ENCODE measurements at places on chromosomes 11 and 22.

GRCh38 chr22:33726294-33726734 is 194.0 kb downstream of the LARGE1 start:
- no peak for DNase-seq

- DNase-seq: no peak
These were observed 1359.3 kb downstream of the LRRC4C start for GRCh38 chr11:40100162-40100553.

GRCh38 chr11:43868852-43869567 is 11.6 kb upstream of the ALKBH3 start:
- DNase-seq: peak; percentile 71

- no peak for DNase-seq
These were observed 71.9 kb upstream of the PPARA start for GRCh38 chr22:46078241-46079092.

GRCh38 chr11:75365711-75366181 is 14.3 kb upstream of the ARRB1 start:
- no peak for DNase-seq

DNA sequence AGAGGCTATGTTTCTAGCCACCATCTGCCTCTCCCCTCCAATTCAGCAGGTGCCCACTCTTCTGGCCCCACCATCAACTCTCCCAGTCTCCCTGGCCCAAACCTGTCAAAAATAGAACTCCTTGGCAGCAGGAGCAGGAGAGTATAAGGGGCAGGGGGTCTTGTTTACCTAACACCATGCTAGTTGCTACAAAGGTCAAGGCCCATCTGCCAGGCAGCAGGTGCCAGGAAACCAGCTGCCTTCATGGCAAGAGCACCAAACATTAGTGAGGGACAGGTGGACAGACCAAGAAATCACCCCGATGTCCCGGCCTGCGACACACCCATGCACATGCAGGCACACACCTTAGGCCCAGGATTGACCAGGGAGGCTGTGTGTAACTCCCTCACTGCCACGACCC is 387.9 kb downstream of the BUD13 start:
- DNase-seq: no peak

DNA sequence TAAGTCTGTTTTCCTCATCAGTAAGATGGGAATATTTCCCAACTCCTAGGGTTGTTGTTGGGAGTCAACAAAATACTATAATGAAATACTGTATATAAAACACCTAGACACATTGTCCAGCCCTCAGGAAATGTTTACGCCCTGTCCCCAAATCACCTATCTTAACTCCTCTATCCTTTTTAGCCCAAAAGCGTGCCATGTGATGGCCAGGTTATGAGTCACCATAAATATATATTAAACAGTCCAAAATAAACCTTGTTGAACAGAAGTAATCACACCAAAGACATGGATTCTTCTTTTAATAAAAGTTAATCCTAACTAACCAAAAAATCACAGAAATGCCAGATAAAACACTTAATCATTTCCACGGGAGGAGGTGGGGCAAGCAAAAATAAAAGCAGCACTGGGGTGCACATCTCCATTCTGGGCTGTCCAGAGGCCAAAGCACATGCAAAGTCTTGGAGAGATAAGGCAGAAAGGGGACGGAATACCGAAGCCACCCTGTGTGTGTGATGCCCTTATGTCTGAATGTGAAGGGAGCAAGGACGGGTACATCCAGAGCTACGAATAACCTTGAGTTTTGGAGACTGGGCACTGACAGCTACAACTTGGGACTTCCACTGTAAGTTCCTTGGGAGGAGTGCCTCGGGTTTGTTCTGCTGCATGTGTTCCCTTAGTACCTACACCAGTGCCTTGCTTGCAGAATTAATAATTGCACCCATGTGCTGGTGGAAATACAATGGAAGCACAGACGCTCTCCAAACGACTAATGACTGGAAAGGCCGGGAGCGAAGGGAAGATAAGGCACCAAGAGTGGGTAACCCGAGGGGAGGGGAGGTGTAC is 1.1 kb downstream of the OSBP start:
- DNase-seq: no peak

GRCh38 chr11:47415091-47415854 is 6.9 kb downstream of the SLC39A13 start:
- DNase-seq: no peak

DNA sequence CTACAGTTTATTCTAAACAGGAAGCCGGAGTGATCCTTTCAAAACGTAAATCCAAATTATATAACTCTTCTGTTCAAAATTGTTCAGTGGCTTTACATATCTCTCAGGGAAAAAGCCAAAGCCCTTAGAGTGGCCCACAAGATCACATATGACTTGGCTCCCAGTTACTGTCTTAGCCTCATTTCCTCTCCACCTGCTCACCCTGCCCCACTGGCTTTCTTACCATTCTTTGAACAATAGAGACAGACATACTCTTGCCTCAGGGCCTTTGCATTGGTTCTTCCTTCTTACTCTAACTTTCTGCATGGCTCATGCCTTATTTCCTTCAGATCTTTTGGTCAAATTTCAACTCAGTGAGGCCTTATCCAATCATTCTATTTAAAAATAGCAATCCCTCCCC is 52.1 kb downstream of the STIM1 start:
- DNase-seq: peak; percentile 9

DNA sequence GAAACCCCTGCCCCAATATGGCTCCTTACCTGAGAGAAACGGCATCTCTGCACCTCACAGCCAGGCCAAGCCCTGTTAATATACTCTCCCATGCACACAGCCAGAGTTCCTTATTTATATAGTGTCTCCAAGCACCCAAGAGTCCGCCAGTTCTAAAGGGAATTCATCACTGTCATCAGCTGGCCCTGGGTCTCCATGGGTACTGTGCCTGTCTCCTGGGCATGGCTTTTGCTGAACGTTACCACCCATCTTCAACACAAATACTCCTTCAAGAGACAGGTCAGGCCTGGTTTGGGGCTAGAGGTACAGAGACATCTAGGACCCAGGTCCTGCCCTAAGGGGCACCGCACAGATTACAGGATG is 1.6 kb upstream of the ATG16L2 start:
- DNase-seq: no peak

GRCh38 chr22:21762712-21763581 is 27.4 kb upstream of the YPEL1 start:
- peak; percentile 54 for DNase-seq

GRCh38 chr11:3840870-3841425 is at the start of gene RHOG:
Gene RHOG (minus strand): TSS chr11:3840959. CDS start chr11:3828138, 12,821 bp downstream.
- DNase-seq: peak; percentile 55

GRCh38 chr22:23066200-23067022 is 3.9 kb upstream of the GNAZ start:
- DNase-seq: no peak

DNA sequence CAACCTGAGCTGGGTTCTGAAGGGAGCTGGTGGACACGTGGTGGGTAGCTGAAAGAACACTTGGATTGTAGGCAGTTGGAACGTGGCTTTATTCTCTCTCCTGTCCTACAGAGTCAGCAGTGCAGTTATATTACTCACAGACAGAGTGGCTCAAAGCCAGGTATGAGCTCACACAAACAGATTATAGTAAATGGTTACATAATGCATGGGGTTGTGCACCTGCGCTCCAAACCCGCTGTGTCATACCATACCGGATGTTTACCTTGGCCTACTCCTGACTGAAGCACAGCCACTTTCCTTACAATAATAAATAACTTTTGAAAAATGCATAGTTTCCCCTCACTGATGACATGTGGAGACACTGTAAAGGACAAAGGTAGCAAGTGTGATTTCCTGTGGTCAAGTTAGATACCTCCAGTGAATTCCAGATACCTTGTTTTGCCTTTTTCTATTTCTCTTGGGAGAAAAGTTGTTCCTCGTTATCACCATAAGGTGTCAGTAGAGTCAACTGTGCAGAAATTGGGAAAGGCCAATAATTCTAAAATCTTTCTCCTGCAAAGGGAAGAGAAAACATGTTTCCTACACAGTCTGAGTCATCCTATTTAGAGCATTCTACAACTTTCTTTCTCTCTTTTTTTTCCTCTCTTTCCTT is 13.5 kb downstream of the MS4A6A start:
- DNase-seq: no peak

DNA sequence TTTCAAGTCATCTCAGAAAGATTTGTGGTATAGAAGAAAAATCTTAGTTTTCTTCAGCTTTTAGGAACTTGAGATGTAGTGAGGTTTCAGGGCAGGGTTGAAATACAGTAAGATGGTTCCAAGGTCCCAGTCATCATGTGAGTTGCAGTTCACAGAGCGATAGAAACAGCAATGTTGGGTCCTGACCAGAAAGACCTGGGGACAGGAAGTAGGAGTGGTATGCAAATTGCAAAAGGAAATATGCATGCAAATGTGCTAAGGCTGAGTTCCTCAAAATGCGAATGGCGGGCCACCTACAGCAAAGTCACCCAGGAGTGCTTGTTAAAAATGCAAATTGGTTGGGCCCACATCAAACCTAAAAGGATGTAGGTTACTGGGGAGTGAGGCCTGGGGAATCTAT is 1032.7 kb upstream of the TENM4 start:
- DNase-seq: no peak

- DNase-seq: no peak
These were observed 37.7 kb downstream of the NF2 start for GRCh38 chr22:29641042-29641699.

DNA sequence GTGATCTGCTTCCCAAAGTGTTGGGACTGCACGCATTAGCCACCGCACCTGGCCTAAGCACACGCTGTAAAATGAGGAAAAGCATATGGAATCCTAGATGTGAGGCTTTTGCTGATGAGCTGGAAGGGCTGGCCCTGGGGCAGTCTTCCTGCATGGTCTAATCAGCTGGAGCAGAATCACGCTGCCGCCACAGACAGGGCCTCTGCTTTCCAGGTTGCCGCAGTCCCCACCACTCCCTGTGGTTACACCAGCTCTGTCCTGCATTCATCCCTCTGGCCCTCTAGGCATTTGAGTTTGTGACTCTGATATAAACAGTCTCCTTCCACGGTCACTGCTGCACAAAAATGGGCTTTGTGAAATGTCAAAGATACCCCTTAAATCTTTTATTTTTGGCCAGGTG is 17.1 kb downstream of the RPS6KA4 start:
- no peak for DNase-seq

DNA sequence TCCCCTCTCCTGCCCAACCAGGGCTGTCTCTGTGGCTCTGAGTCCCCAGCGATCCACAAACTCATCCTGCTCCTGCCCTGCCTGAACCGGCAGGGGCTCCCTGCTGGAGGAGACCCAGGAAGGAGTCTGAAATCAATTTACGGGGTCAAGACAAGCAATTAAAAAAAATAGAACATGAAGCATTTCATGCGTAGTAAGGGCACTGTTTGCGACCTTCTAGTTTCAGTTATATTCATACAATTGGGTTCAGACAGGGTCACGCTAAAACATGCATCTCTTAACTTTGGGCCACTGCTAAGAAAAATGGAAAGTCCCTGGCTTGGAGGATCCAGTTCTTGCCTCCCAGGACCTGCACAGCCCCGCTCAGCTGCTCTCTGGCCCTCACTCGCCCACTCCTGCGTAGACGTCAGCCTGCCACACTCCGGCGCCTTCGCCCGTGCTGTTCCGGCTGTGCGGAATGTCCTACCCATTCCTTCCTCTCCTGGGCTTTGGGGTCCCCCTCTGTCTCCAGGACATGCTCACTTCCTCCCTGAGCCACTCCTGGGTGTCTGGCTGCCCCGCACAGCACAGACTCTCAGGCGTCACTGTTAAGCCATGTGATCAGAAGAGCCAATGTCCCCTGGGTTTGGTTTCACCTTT is 12.8 kb downstream of the NFAM1 start:
- DNase-seq: no peak

- DNase-seq: no peak
These were observed 5.2 kb downstream of the TMEM138 start for GRCh38 chr11:61367406-61367805.

DNA sequence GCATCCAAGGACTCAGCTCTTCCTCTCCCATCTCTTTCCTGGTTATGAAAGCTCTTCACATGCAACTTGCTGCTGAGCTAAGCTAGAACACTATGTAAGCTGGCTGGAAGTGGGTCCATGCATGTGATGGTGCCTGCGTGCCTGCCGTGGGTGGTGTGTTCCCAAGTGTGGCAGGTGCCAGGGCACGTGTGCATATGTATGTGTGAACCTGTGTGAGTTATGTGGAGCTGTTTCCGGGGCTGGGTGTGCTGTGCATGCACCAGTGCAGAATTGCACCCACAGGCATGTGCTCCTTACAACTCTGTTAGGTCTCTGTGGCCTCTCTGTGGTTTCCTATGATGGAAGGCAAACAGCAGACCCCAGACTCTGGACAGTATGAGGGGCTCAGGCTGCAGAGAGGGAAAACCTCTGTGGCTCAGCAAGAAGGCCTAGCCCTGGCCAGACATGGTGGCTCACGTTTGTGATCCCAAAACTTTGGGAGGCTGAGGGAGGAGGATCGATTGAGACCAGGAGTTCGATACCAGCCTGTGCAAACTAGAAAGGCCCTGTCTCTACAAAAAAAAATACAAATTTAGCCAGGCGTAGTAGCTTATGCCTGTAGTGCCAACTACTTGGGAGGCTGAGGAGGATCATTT is 4.1 kb upstream of the P2RY6 start:
- DNase-seq: no peak

DNA sequence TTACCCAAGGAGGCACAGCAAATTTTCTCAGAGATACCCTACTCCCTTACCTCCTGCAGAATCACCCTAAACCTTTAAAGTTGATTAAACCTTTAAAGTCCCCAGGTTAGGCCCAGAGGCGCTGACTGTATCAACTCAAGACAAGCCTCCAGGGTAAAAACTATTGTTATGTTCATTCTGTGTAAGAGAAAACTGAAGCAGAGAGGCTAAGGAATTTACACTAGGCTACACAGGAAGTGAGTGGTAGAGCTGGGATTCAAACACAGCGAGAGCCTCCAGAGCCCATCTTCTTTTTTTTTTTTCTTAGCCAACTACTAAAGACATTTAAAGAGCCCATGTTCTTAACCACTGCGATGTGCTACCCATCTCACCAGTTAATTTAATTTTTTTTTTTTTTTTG is 56.3 kb upstream of the GRK3 start:
- no peak for DNase-seq

DNA sequence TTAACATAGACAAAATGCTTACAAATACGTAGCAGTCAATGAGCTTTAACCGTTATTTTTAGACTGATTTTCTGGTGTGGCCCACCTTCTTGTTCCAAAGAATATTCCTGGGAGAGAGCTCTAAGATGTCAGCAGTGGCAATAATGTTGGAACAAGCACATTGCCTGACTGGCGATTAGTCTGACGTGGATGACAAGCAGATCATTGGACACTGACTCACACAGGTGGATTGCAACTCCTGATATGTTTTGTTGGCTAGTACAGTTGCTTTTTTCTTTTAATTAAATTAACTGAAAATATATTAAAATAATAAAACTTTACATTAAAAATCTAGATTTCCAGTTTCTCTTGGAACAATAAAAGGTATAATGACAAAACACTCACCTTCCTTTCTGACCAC is 78.0 kb downstream of the TENM4 start:
- DNase-seq: no peak

GRCh38 chr11:637593-638521 is 788 bp downstream of the DRD4 start:
- DNase-seq: no peak
